ENCODE measurements at places on chromosomes 3 and 15.

DNA sequence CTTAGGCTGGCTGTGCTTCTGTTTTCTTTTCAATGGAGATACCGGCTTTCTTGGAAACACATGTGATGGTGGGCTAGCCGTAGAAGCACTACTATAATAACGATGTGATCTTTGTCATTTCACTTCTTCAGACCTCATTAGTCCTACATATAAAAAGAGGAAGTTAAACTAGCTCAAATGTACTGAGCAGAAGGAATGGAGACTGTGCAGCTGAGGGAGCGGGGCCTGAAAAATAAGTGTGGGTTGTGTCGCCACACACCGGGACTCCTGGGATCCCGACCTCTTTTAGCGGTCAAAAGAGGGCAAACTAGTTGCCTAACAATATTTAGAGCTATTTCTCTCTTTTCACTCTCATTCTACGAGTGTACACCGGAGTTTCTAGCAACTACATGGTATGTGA is 1.0 kb upstream of the RNF7 start:
- no peak for DNase-seq

- no peak for DNase-seq
Observed at GRCh38 chr15:71571641-71572040, 238.7 kb upstream of the NR2E3 start.

GRCh38 chr15:58141894-58142293 is 3.7 kb downstream of the AQP9 start:
- DNase-seq: no peak

DNA sequence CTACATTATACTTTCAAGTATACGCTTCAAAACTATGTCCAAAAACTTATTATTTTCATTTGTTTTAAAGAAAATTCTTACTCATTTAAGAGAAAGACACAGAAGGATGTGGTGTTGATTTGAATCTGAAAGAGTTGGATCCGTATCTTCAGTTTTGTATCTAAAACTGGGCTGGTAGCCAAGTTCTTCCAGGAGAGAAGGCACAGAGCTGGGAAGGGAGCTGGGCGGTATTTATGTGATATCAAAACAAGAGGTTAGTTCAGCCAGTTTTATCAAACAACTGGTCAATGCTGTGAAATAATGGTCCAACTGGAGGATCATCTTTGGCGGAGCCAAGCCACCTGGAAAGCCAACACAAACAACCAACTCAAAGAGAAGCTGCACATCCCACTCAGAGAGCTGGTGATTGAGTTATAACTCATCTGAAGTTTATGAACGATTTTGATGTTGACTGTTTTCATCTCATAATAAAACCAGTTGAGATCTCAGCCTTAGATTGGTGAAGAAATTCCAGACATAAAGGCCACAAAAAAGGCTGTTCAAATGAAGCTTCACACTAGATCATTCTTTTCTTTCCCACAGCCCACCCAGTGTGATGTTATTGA is 489.6 kb upstream of the RASGRP1 start:
- no peak for DNase-seq

- DNase-seq: peak; percentile 21
Observed at GRCh38 chr15:90001062-90001682, at the start of gene ZNF710. TSS of gene ZNF710 (plus strand) at chr15:90001324. CDS start at chr15:90067138, 65,814 bp downstream.

DNA sequence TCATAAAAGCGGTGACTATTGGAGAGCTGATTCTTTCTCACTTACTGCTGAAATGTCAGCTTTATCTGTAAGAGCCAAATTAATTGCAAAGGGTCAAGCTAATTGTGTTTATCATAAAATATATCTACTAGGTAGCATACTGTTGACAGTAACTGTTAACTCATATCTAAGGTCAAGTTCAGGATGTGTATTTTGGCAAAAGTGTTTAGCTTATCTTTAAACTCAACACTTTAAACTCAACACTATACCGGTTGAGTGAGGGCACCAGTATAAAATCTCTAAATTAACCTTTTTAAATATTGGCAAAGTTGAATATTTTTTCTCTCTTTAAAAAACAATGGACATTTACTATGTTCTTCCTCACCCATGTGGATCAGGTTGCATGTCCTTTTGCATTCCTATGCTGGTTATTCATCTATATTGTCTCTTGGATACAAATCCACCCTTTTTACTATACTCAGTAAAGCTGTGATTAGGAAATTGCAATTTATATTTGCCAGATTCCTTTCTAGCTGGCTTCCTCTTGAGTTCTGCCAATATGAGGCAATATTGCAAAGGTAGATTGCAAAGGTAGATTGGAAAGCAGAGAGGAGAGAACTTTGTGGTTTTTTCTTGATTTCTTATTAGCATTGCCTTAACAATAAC is 344.6 kb upstream of the DCBLD2 start:
- DNase-seq: no peak

- DNase-seq: no peak
Observed at GRCh38 chr3:44795197-44795596, 33.6 kb downstream of the KIF15 start.

DNA sequence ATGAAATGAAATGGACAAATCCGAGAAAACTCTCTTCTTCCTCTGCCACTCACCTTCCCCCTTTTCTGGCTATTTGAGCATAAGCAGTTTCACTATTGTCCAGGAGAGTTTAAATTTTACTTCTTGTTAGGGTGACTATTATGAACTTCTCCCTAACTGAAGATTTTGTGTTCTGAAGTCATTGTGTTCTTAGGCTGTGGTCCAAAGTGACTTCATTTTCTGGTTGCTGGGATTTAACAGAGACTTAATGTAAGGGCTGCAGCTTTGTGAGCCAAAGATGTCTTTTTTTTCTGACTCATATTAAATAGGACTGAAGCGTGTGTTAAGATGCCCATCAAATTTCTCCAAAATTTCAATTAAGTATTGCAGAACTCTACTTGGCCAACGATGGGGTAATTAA is 46.5 kb upstream of the FSTL1 start:
- peak; percentile 96 for DNase-seq

DNA sequence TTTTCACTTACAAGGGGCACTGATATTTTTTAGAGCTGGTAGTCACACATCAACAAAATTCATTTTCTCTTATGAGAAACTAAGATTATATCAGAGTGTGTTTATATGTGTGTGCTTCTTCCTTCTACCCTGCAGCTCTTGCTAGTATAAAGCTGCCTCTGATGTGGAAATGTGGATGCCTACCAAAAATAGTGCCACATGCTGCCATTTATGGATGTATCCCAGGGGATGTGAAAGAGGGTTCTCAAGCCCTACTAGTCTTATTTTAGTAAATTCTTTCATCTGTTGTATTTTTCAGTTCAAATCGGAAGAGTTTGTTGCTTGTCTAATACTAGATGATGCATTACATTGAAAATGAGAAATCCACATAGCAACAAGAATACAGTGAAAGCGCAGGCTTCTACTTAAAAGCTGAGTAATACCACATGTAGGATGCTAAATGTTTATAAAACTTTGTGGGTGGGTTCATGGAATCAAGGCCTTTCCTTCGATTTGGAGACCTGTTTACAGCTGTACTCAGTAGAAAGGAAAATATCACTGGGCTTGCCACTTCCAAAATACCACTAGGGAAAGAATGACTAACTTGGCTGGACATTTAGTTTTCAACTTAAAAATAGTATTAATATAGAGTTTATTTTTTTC is 399.2 kb downstream of the EPHA3 start:
- DNase-seq: no peak

- no peak for DNase-seq
Observed at GRCh38 chr15:79283252-79284048, 928 bp downstream of the ANKRD34C start.

DNA sequence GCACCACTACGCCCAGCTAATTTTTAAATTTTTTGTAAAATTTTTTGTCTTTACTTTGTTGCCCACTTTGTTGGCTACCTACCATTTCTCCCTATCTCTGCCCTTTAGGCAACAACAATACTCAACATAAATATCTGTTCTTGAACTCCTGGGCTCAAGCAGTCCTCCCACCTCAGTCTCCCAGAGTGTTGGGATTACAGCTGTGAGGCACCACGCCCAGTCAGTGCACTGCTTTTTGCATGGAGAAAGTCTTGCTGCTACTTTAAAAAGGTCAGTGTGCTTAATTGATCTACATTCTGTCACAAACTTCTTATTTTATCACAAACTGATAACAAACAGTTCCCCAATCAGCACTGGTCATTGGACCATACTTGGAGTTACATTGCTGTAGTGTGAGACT is 8.0 kb downstream of the USP8 start:
- no peak for DNase-seq

- DNase-seq: no peak
Observed at GRCh38 chr3:35666888-35667287, 27.6 kb downstream of the ARPP21 start.

DNA sequence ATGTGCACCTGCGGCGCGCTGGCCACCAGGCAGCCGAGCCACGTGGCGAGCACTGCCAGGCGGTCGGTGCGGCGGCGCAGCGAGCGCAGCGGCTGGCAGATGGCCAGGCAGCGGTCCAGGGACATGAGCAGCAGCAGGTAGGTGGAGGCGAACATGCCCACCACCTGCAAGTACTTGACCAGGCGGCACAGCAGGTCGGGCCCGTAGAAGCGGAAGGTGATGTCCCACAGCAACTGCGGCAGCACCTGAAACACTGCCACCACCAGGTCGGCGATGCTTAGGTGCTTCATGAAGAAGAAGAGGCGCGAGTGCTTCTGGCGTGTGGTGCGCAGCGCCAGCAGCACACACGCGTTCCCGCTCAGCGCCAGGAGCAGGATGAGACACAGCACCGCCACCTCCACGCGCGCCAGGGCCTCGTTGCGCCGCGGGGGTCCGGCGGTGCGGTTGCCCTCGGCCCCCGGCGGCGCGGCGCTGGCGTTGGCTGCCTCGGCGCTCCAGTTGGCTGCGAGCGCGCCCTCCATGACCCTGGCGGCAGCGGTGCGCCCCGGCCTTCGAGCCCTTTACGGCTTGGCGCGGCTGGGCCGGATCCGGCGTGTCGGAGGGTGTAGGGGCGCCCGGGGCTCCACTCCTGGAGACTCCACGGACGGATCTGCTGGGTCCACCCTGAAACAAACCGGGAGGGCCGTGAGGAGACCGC is 1.6 kb downstream of the OXTR start:
- no peak for DNase-seq

GRCh38 chr15:28901587-28901980 is 15.8 kb downstream of the APBA2 start:
- no peak for DNase-seq

GRCh38 chr3:67349551-67350174 is 304.7 kb downstream of the SUCLG2 start:
- peak; percentile 78 for DNase-seq

DNA sequence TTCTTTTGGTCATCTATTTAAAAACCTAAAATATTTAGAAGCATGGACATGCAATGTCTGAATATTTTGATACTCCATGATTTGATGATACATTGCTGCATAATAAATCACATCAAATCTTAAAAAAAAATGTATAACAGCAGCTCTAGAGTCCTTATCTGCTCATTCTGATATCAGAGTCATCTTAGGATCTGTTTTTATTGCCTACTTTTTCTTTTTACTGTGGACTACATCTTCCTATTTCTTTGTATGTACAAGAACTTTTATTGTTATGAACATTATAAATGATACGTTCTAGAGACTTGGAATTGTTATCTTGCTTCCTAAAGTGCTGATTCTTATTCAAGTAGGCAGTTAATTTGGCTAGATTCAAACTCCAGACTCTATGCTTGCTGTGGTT is 72.7 kb downstream of the IQCH start:
- no peak for DNase-seq

GRCh38 chr15:92906563-92907081 is 6.5 kb downstream of the CHD2 start:
- DNase-seq: peak; percentile 82

- no peak for DNase-seq
Observed at GRCh38 chr15:44775953-44776352, 39.6 kb downstream of the TRIM69 start.

DNA sequence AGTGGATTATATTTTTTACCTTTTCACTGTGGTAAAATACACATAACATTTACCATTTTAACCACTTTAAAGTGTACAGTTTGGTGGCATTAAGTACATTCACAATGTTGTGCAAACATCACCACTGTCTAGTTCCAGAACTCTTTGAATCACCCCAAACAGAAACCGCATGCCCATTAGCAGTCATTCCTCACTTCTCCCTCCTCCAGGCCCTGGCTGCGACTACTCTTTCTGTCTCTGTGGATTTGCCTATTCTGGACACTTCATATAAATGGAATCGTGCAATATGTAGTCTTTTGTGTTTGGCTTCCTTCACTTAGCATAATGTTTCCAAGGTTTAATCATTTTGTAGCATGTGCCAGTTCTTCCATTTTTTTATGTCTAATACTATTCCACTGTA is 409.8 kb downstream of the NTRK3 start:
- no peak for DNase-seq

DNA sequence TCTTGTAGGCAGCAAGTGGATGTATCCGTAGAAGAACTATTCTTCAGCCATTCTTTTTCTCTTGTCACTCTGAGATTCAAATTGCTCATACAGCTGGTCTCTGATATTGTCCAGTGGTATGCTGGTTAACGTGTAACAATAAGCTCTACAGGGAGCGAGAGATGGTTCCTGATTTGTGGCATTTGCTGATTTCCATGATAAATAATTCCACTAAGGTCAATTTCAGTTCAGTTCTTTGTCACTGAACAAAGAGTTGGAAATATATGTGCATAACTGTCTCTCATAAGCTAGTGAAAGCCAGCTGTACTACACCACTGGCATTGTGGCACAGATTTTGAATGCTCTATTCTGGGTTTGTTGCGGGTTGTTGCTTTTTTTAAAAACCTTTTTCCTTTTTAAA is 131.7 kb downstream of the MTHFS start:
- no peak for DNase-seq

- no peak for DNase-seq
Observed at GRCh38 chr3:126258670-126259069, 78.3 kb upstream of the ALDH1L1 start.

GRCh38 chr15:41827290-41827879 is 507 bp upstream of the JMJD7 start:
- no peak for DNase-seq

DNA sequence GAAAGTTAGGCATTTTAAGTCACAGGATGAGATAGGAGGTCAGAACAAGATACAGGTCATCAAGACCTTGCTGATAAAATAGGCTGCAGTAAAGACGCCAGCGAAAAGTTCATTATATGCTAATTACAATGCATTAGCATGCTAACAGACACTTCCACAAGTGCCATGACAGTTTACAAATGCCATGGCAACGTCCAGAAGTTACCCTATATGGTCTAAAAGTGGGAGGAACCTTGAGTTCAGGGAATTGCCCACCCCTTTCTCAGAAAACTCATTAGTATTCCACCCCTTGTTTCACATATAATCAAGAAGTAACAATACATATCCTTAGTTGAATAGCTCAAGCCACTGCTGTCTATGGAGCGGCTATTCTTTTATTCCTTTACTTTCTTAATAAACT is 92.7 kb upstream of the PLXND1 start:
- DNase-seq: no peak

GRCh38 chr15:51842852-51843737 is 13.6 kb downstream of the TMOD3 start:
- peak; percentile 81 for DNase-seq

- no peak for DNase-seq
Observed at GRCh38 chr15:89893027-89893426, 767 bp downstream of the AP3S2 start.

- DNase-seq: no peak
Observed at GRCh38 chr3:123256256-123256655, 54.5 kb downstream of the SEC22A start.
